ENCODE measurements at places on chromosomes 11 and 22.

- no peak for DNase-seq
Measured at GRCh38 chr11:134258577-134258976, 5.2 kb downstream of the ACAD8 start.

DNA sequence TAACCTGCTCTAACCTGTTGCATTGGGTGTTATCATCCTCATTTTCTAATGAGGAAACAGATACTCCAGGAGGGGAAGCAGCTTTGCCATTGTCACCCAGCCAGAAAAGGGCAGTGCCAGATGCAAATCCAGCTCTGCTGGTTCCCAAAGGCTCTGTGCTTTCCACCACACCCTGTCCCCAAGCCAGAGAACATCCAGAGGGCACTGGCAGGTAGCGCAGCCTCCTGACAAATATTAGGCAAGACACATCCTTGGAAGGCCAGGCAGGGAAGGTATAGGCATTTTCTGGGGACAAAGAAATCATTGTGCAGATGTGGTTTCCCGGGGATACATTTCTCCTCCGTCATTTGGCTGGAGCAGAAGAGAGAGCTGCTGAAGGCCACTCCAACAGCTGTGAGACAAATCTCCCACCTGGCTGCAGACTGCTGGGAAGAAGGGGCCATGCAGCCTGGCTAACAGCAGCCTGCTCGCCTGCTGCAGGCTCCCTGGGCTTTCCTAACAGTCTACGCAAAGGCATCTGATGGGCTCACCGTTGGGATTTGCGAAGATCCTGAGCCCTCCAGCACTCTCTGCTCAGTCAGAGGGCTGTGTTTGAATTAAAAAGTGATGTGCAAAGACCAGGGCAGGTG is 93.9 kb upstream of the PITPNB start:
- DNase-seq = no peak

GRCh38 chr11:119964136-119965025 is 173.5 kb downstream of the TRIM29 start:
- DNase-seq = no peak

- DNase-seq = no peak
Measured at GRCh38 chr22:46108564-46109473, 41.5 kb upstream of the PPARA start.

- DNase-seq = no peak
Measured at GRCh38 chr22:30021881-30022619, 58.2 kb upstream of the HORMAD2 start.

DNA sequence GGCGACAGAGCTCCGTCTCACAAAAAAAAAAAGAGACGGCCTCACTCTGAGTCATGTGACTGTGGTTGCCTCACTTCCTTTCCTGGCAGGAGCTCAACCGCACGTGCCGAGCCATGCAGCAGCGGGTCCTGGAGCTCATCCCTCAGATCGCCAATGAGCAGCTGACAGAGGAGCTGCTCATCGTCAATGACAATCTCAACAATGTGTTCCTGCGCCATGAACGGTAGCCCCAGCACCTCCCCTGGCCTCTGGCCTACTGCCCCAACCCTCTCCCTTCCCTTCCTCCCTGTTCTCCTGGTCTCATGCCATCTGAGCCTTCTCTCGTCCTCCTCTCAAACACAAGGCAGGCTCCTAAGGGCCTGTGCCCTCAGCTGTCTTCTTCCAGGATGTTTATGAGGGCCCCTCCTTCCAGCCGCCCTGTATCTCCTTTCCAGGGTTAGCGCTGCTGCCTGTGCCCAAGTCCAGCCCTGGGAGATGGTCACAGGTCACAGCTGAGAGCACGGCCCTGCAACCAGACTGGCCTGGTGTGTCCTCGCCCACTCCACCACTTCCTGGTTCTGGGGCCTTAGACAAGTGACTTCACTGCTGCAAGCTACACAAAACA is 30.7 kb downstream of the TOM1 start:
- DNase-seq = no peak

- no peak for DNase-seq
Measured at GRCh38 chr11:126636911-126637794, 281.7 kb downstream of the ST3GAL4 start.

GRCh38 chr11:84812471-84812969 is 814.6 kb downstream of the DLG2 start:
- DNase-seq = peak; percentile 50

DNA sequence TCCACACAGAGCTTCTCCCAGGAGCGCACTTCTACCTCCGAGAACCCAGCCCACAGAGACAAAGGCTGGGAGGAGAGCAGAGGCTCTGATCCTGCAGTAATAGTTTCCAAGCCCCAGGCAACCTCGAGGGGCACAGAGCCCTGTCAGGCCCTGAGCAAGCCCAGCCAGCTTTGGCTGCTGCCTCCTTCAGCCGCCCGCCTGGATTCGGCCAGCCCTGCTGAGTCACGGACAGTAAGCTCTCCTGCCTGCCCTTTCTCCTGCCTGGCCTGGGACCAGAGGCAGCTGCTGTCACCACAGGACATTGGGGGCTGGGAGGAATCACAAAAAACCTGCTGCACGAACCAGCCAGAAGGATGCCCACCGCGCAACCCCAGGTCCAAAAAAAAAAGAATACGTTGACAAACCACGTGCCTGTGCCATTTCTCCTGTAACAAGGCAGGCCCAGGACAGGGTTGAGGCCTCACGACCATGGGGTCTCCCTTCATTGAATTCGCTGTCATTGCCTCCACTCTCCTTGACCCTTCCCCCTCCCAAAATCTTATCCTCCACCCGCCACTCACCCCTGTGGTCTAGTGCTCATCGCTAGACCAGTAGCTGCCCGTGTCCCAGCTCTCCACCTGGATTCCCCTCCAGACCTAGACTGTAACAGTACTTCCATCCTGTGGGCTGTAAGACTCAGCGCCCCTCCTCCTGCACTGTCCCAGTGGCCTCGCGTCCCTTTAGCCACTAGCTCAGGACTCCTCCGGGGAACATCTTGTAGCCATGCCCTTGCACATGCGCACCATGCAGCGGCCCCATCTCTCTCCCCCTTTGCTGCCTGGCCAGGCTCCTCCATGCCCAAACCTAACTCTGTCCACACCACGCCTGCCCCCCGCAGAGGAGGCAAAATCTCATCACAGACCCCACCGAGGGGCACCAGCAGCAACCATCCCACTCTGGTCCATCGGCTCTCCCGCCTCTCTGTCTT is 7.4 kb upstream of the SLC22A12 start:
- DNase-seq = no peak

DNA sequence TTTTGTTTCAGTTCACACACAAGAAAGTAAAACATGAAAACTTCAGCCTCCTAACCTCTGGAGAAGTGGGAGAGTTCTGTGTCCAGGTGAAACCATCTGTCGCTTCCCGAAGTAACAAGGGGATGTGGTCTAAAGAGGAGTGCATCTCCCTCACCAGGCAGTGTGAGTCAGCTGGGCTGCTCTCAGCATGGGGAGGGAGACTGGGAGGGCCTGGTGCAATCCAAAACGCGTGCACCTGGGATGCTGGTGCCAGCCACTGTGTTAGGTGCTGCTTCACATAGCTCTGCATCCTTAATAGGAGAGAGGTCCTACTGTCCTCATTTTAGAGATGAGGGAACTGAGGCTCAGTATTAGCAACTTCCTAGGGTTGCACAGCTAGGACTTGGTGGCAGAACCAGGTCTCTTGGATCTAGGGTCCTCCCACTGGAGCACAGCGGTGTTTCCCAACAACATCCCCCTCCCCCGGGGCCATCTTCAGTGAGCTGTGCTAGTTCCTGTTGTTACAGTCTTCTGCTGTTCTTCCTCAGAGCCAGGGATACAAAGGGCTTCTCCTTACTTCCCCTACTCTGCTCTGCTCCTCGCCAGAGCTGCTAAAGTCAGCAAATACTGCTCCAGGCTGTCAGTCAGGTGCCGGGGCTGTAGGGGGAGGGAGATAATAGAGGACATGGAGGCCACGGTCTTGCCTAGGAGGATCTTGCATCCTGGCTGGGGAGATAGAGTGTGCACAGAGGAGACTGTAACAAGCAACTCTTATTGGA is 8.0 kb downstream of the IL10RA start:
- DNase-seq = peak; percentile 66

- DNase-seq = no peak
Measured at GRCh38 chr11:104813532-104813931, 84.7 kb downstream of the CASP12 start.

Measured in Ammon's horn (tissue), 1 donor.